ENCODE measurements at places on chromosomes 13 and 19. TPM values are rescaled to one million over a fixed set of nuclear protein-coding genes. Genes with fewer than 3 reads are reported as not detected.

- DNase-seq: no peak
Observed at GRCh38 chr13:95323930-95324662, 22.8 kb upstream of the ABCC4 start.

DNA sequence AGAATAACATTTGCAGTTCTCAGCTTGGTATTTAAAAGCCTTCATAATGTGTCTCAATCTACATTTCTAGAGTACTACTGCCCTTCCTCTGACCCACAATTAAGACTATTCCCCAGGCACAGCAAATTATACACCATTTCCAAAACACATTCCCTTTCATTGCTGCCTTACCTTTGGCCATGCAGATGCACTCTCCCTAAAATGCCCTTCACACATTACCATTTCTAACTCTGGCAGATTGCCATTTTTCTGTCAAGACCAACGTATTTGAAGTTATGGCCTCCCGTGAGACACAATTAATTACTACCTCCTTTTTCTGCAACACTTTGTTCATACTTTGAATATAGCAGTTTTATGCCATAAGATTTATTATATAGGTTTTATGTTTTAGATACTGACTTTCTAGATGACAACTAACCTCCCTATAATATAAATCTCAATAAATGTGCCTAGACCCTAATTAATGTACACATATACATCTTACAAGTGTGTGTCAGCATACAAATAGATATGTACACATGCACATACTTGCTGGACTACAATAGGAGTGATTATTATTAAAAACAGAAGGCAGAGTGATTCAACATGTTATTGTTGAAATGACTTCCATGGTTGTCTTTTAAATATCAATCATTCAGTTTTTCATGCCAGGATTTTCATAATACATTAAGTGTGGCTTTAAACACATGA lies 2902.5 kb downstream of the PCDH9 start:
- no peak for DNase-seq

- DNase-seq: no peak
Observed at GRCh38 chr13:84290386-84290785, 408.1 kb upstream of the SLITRK1 start.

GRCh38 chr19:27833031-27833430 lies 1379.9 kb downstream of the UQCRFS1 start:
- DNase-seq: peak; percentile 49

DNA sequence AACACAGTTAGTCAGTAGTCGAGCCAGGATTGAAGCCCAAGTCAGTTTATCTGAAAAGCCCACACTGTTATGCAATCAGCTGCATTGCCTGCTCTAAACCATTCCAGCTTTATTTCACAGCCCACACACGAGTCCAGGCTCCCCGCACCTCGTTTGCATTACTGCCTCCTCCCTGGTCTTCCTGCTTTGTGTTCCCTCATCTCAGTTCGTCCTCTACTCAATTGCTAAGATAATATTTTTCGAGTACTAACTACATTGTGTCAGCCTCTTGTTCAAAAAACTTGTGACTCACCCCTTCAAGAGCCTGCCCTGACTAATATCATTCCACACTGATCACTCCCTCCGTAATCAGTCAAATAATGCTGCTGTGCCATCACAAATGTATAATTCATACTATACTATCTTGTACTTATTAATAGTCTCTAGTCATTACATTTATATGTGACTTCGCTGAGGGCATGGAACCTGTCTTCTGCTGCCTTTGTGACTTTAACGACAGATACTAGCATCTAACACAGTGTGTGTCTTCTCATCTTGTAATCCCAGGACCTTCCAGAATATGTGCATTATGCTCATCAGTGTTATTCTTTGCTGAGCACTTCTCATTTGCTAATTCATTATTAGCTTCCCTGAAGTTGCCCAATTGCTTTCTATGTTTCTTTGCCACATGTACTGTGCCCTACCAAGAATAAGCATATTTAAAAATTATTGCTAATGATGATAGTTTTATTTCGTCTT lies 26.2 kb upstream of the WDFY2 start:
- peak; percentile 86 for DNase-seq

GRCh38 chr19:54137699-54138488 lies at the start of gene CNOT3:
Gene CNOT3 (plus strand): TSS chr19:54137762. CDS start chr19:54142979, 5,217 bp downstream.
- DNase-seq: no peak

DNA sequence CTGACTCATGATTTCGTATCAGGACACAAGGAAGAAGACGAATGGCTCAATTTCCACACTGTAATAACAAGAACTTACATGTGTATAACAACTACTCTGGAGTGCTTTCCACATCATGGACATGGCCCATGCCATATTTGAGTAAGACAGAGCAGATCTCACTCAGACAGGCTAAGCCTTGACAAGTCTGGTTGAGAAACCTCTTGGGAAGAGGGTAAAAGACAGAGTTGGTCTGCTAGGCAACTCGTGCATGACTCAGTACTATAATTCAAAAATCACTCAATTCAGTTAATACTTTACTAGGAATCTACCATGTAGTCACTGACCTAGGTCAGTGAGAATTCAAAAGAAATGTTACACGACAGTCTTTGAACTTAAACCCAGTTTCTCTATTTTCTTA lies 5.7 kb upstream of the THSD1 start:
- peak; percentile 98 for DNase-seq

GRCh38 chr13:94711561-94712286 lies 621 bp downstream of the SOX21 start:
- peak; percentile 37 for DNase-seq

DNA sequence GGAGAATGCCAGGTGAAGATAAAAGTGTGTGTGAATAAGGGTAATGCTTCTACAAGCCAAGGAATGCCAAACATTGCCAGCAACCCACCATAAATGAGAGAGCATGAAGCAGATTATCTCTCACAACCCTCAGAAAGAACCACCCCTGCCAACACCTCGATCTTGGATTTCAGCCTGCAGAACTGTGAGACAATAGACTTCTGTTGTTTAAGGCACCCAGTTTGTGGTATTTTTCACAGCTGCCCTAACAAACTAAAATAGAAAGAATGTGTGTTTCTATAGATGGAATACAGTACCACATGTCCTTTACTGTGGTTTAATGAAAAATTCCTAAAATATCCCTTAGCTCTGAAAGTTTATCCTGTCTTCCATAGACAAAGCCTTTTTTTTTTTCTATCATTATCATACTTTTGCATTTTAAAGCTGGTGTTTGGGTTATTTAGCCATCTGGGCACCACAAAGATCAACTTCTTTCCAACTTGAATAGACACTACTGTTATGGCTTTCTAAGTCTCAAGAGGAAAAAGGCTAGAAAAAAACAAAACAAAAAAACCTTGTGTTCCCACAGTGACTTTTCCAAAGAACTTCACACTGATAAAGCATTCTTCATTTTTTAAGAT lies 505.6 kb downstream of the KCTD12 start:
- DNase-seq: peak; percentile 32

DNA sequence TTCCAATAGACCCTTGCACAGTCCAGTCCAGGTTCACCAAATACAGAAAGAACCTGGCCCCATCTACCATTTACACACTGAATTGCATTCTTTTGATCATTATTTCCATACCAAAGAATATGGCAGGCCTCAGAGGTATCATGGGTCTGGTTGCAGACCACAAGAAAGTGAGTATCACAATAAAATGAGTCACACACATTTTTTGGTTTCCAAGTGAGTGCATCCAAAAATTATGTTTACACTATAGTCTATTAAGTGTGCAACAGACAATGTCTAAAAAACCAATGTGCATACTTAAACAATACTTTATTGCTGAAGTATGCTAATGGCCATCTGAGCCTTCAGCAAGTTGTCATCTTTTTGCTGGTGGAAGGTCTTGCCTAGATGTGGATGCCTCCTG lies 105.3 kb downstream of the SPACA7 start:
- DNase-seq: no peak

DNA sequence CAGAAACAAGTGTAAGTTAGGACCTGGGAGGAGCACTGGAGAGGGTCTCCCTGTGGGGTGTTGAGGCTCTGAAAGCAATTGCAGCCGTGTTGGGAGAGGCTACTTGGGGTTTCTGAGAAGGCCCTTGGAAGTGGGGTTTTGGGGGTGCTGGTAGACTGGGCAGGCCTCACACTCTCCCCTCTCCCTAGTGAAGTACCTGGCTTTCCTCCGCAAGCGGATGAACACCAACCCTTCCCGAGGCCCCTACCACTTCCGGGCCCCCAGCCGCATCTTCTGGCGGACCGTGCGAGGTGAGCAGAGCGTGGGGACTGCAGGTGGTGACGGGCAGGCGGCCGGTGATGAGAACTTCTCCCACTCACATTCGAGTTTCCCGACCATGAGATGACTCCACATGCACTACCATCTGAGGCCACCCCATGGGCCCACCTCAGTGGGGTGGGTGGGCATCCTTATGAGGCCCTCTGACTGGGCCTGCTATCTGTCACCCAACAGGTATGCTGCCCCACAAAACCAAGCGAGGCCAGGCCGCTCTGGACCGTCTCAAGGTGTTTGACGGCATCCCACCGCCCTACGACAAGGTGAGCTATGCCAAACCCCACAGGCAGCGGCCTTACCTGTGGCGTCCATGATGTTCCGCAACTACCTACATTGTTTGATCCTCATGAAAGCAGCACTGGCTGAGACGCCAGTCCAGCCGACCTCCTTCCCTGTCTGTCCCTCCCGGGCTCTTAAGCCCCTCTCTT lies 3.0 kb downstream of the RPL13A start:
- no peak for DNase-seq

- no peak for DNase-seq
Observed at GRCh38 chr13:26320766-26321165, 66.8 kb downstream of the CDK8 start.

DNA sequence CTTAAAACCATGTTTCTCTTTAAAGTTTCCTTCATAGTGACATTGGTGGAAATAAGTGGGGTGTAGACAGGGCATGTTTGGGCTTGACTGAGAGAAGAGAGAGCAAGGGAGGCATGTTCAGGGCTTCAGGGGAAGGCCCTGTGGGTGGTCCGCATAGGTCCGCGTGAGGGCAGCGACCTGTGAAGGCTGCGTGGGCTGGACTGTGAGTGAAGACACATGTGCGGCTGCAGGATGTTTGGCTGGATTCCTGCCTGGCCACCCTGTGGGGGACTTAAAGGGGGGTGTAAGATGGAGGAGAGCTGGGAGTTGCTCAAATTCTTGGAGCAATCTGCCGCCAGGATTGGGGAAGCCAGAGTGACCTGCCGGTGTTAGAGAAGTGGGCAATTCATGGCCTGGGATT lies 23.8 kb upstream of the KLF12 start:
- DNase-seq: no peak

DNA sequence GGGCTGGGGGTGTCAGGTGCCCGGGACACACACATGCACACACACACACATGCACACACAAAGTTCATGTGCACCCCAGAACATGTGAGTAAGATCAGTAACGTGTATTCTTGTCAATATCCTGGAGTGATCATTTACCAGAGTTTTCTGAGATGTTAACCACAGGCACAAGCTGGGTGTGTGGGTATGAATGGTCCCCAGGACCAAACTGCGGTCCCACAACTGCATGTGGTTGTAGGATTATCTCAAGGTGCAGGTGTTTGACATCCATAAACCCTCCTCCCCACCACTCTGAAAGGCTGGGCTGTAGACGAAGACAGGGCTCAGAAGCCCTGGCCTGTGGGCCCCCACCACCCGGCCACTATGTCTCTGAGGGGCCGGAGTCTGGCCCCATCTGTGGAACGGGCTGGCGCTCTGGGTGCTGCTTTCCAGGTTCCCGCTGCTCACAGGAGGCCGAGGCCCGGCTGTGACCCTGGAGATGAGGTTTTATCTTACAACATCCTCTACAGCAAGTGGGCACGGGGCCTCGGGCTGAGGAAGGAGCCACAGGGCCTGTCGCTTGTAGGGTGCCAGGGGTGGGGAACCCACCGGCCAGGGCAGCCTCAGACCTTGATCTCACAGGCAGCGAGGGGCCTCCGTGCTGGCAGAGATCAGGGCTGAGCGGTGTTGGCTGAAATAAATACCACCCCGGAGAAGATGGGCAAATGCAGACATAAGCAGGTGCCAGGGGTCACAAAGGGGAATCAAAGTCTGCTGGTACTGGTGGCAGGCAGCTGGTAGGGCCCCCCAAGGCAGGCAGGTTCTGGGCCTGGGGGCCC lies 4.3 kb downstream of the F2RL3 start:
- no peak for DNase-seq

DNA sequence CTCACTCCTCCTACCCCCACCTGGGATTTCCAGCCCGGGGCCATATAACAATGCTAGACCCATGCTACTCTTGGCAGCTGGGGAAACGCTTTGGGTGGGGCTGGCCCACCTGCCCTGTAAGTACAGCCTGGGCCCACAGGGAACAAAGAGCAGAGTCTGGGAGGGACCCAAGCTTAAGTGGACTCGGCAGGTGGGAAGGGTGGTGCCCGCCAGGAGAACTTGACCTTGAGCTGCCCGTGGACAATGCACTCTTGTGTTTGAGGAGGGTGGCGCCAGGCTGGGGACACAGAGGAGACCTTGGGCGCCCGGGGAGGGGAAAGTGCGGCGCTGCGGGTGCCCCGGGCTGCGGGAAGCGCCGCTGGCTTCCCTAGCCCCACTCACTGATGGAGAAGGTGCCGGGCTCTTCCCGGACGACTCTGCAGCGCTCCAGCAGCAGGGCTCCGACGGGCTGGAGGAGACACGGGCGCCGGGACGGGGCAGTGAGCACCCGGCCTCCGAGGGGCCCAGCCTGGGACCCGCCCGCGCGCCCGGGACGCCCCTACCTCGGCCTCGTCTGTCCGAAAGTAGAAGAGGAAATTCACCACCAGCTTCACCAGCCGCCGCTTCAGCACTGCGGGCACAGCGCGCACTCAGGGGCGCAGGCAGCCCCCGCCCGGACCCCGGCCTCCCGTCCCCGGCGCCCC lies 607 bp downstream of the PLEKHJ1 start:
- DNase-seq: no peak

DNA sequence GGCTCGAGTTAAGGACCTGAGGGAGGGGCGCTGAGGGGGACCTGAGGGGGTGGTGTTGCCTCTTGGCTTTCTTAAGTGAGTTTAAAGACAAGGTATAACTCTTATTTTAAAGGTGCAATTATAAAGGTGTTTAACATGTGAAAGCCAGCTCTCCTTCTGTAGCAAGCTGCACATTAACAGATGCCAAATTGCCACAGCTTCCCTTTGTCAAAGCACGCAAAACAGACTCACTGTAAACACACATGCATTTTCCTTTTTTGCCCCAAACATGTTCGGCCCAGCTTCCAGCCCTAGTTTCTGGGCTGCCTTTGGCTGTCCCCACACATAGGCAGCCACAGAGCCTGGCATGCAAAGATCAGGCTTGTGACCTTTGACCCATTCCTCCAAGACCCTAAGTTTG lies 111.9 kb downstream of the SLC7A1 start:
- no peak for DNase-seq

The GNG14 gene
- polyA plus RNA-seq: not detected

The ZNF358 gene
- polyA plus RNA-seq: 16.6 TPM

The ZNF708 gene
- polyA plus RNA-seq: 1.3 TPM

The DACT3 gene
- 0.07 TPM for polyA plus RNA-seq

The PNMA8A gene
- 0.26 TPM for polyA plus RNA-seq

The GPR4 gene
- 0.02 TPM for polyA plus RNA-seq

The LSM7 gene
- 442 TPM for polyA plus RNA-seq

The SRRM5 gene
- 0.03 TPM for polyA plus RNA-seq

The TTYH1 gene
- not detected for polyA plus RNA-seq

Measured in mammary epithelial cell (primary cell).